ENCODE measurements at places on chromosomes 5 and 9.
A peak's percentile ranks its signal among the peaks of the same experiment; 100 is the strongest.

- no peak for DNase-seq
Measured at GRCh38 chr5:14521748-14522147, 59.8 kb upstream of the OTULINL start.

- DNase-seq: no peak
Measured at GRCh38 chr9:128128836-128129590, 1.5 kb upstream of the PTGES2 start.

DNA sequence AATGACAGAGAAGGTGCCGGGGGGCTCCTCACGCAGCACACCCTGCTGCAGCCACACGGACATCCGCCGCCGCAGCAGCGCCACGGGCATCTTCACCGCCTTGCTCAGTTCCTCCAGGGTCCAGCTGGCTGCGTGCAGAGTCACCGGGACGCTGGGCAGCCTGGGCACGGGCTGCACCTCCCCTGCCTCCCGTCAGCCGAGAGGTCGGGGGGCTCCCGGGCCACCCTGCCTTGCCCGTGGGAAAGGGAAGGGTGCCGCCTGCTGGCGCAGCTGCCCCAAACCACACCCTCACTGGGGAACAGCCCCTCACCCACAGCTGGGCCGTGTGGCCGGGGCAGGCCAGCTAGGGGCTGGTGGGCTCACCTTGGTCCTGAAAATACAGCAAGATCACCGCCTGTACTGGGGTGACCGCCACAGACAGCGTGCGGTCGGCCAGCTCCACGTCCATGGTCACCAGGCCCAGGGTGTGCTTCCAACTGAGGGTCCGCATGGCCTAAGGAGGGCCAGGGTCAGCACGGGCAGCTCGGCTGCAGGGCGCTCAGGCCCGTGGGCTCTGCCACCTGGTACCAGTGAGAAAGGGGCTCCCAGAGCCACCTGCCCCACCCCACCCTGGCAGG is 3.6 kb upstream of the TMEM210 start:
- no peak for DNase-seq

- DNase-seq: no peak
Measured at GRCh38 chr5:72956324-72957140, 691 bp downstream of the FCHO2 start.

- no peak for DNase-seq
Measured at GRCh38 chr5:40043916-40044315, 619.1 kb upstream of the DAB2 start.

- no peak for DNase-seq
Measured at GRCh38 chr9:30723656-30724055, 1660.8 kb upstream of the ACO1 start.

DNA sequence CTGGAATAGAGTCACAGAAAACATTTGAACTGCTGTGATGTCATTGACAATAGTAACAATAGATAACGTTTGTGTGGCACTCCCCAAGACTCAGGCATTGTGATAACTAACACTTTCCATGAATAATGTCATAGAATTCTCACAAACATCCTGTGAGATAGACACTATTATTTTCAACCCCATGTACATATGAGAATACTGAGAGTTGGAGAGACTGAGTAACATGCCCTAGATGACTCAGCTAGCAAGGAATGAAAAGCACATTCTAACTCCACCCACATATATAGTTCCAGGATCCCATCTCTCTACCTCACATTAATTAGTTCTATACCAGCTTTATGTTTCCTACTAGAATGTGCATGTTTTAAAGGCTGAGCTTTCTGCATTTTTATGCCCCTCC is 71.4 kb downstream of the ASTN2 start:
- no peak for DNase-seq

- DNase-seq: no peak
Measured at GRCh38 chr5:9502050-9502834, 43.6 kb downstream of the SEMA5A start.

DNA sequence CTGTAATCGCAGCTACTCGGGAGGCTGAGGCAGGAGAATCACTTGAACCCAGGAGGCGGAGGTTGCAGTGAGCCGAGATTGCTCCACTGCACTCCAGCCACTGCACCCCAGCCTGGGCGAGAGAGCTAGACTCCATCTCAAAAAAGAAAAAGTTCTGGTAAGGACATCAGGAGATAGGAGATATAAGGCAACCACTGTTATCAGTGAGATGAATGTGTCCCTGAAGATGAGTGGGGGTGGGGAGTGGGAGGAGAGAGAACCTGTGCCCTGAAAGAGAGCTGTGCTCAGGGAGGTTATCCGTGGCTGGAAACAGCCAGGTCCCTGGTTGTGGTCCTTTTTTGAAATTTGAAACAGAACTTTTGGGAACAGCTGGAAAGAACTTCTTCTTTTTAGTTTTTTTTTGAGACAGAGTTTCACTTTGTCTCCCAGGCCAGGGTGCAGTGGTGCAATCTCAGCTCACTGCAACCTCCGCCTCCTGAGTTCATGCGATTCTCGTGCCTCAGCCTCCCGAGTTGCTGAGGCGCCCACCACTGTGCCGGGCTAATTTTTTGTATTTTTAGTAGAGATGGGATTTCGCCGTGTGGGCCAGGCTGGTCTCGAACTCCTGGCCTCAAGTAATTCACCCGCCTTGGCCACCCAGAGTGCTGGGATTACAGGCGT is 2.6 kb downstream of the PTPA start:
- DNase-seq: no peak

GRCh38 chr9:32603914-32604852 is 31.2 kb upstream of the NDUFB6 start:
- no peak for DNase-seq

- DNase-seq: no peak
Measured at GRCh38 chr9:11892401-11892800, 800.8 kb upstream of the TYRP1 start.

GRCh38 chr5:103785569-103785968 is 223.0 kb upstream of the NUDT12 start:
- no peak for DNase-seq

DNA sequence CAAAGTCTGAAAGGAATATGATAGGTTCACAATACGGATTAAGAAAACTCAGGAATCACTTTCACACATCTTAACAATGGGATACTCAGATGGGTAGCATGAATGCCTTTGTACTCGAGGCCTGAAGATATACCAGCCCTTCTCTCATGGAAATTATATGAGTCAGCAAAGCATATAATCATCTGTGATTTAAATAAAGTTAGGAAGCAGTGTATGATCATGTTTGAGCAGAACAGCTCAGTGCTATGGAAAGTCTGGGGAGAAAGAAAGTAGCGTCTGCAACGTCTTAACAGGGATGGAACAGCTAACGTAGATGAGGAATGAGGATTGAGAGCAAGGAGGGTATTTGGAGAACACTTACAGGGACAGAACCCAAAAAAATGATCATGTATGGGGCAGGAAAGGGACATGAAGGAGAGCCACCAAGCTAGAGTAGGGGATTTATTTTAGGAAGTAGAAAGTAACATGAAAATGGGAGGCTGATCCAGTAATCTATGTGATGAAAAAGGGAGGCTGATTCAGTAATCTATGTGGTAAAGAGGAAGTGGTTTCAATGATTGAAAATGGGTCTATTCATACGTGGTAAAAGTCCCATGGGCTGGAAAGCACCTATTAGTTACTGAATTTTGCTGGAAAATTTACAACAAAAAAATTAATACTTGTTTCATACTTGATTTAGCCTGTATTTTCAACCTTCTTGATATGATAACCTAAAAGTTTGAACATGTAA is 85.9 kb downstream of the GNA14 start:
- DNase-seq: no peak

DNA sequence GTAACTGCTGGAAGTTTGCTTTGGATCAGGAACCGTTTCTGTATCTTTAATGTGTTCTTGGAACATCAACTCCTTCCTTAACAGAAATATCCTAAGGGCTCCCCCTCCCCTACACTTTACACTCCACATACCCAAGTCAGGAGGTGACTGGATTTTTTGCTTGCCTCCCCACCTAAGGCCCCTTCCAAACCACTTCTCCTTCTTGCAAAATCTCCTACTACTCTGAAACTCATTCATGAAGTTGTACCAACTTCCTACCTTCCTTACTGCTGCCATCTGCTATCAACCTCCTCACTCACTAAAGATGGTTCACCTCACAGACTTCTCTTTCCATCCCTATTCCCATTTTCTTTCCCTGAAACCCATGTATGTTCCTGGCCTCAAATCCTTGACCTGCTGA is 16.1 kb downstream of the TXN start:
- no peak for DNase-seq

DNA sequence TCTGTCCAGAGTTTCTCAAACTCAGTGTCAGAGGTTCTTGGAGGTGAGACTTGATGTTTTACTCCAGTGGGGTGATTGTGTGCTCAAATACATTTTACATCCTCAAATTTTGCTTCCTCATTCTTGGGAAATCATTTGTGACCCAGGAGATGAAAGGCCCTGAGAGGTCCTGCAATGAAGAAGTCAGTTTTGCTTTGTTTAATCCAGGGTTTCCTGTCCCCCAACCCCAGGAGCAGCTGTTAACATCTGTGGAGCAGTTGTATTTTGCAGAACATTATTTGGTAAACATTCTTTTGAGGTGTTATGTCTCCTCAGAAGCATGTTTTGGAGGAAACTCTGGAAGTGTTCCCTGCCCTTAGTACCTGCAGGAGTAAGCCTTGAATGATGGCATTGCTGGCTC is 59.8 kb downstream of the DAB2IP start:
- no peak for DNase-seq

DNA sequence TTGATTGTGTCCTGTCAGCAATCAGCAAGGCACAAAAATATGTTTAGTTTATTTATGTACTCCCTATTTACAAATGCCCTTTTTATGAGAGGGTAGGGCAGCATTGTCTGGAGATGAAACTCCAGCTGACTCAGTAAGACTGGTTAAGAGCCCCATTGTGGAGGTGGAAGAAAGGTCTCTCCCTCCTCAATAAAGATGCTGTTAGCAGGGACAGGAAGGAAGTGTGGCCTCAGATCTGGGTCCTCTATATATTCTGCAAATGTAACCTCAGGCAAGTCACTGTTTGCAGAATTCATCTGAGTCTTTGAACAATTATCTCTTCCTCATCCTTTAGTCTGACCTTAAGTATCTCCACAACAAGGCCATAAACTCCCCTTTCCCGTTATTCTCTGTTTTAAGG is 48.3 kb upstream of the TRAF1 start:
- DNase-seq: no peak

- no peak for DNase-seq
Measured at GRCh38 chr5:181121675-181122561, 9.1 kb downstream of the OR2V1 start.

GRCh38 chr5:160649304-160649703 is 202.7 kb downstream of the ATP10B start:
- DNase-seq: no peak

- DNase-seq: no peak
Measured at GRCh38 chr5:180323160-180323559, 30.0 kb downstream of the GFPT2 start.

- no peak for DNase-seq
Measured at GRCh38 chr9:96026655-96027213, 151.2 kb downstream of the ERCC6L2 start.

GRCh38 chr9:120583958-120584369 is 4.0 kb upstream of the CDK5RAP2 start:
- peak; percentile 37 for DNase-seq

GRCh38 chr9:23581931-23582330 is 244.1 kb downstream of the ELAVL2 start:
- no peak for DNase-seq

GRCh38 chr5:10391130-10391529 is 37.6 kb downstream of the MARCHF6 start:
- no peak for DNase-seq

- no peak for DNase-seq
Measured at GRCh38 chr5:149007174-149007573, 55.7 kb downstream of the SH3TC2 start.

DNA sequence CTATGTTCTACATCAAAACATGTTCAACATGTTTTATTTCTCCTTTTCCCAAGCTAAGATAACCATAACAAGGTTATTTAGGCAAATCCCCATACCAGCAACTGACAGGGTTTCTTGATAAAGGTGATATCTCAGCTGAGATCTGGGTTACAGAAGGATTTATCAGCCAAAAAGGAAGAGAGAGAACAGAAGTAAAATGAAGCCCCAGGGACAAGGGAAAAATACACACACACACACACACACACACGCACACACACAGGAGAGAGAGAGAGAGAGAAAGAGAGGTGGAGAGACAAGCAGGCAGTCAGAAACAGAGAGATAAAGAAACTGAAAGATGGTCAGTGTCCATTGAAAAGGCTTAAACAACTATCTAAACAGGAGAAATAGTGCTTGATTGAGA is 19.7 kb upstream of the MLLT3 start:
- DNase-seq: no peak

- no peak for DNase-seq
Measured at GRCh38 chr5:168179192-168179593, 112.3 kb upstream of the WWC1 start.

- no peak for DNase-seq
Measured at GRCh38 chr9:127832248-127832647, 22.2 kb downstream of the ENG start.
